Stimulated activated CD8-positive, alpha-beta memory T cell treated with anti-CD3 and anti-CD28 coated beads, Interleukin-2, amount 100 ng/mL, for 1 hour (primary cell): ENCODE measurements at places on chromosomes 2 and 18.

- DNase-seq, result no peak
Observed at GRCh38 chr2:102780467-102780866, 18.6 kb downstream of the TMEM182 start.

DNA sequence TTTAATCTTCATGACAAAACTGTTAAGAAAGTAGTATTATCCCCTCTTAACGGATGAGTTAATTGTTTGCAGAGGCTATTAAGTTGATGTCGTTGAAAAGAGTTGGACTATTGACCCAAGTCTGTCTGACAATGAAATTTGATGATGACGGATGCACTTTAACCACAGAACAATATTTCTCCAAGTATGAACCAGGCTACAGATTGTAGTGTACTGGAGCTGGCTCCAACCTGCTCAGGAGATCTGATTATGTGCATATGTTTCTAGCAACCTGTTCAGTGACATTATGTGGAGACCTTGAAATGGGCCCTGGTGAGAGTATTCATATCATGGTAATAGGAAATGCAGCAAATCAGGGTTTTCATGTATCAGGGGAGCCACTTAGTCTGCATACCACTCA is 174.1 kb downstream of the CDH7 start:
- DNase-seq, result no peak

- no peak for DNase-seq
Observed at GRCh38 chr2:127405255-127405610, 13.0 kb upstream of the PROC start.

DNA sequence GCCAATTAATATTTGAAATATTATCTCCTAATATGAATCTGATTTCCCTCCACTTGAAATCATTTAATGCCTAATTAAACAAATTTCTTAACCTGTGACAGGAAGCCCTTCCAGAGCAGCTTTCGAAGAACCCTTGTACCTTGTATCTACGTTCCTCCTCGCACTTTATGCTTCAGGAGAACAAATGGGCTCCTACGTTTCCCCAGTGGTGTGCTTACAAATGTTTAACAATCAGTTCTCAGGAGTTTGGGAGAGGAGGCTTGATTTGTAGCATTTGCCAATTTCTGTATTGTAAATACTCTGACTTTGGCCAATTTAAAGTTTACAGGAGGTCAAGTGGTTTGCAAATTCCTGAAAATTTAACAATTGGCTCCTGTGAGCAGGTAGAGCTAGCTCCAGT is 327.8 kb downstream of the THSD7B start:
- no peak for DNase-seq

DNA sequence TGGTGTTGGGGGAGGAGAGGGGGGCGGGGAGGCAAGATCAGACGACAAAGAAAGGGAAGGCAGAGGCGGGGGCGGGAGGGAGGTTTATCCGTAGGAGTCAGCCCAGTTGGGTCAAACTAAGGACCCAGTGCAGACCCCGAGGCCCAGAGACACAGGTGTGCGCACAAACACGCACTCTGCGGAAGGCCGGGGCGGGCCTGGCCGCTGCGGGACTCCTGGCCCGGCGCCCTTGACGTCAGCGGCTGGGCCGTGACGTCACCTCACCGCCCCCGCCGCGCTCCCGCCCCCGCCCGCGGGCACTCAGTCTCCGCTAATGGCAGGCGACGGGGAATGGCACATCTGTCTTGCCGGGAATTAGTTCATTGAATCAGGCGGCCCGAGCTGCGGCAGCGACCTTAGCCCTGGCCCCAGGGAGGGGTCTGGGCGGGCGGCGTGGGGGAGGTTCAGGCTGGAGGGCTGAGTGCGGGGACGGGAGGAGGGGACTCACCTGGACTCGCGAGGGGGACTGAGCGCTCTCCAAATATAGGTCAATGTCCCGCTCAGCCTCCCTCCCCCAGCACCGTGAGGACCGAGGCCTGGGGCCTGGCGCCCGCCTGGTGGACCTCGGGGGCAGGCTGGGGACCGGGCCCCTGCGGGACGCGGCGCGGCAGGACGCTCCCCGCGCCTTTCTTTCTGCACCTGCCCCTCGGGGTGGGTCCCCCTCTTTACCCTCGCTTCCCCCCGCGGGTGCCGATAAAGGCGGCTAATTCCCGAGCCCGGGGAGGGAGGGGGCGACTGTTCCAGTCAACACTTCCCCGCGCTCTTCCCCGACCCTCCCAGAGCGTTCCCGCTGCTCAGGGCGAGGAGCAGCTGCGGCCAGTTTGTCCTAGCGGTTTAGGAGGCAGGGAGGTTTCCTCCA is 15.5 kb upstream of the ECEL1 start:
- no peak for DNase-seq

DNA sequence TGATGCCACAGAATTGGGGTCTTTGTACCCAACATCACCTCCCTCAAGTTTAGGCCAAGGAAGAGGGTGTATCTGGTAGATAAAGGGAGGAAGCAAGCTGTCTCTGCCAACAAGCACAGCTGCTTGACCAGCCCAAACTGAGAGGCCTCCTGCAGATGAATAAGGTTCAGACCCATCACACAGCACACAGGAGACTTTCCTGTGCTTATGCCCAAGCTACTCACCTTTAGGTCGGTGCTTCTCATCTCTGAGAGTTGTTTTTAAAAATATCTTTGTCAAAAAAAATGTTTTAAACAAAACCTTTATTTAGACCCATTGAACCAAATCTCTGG is 24.7 kb upstream of the SP3 start:
- DNase-seq, result no peak

- DNase-seq, result no peak
Observed at GRCh38 chr2:218567797-218568189, 358 bp downstream of the USP37 start.

DNA sequence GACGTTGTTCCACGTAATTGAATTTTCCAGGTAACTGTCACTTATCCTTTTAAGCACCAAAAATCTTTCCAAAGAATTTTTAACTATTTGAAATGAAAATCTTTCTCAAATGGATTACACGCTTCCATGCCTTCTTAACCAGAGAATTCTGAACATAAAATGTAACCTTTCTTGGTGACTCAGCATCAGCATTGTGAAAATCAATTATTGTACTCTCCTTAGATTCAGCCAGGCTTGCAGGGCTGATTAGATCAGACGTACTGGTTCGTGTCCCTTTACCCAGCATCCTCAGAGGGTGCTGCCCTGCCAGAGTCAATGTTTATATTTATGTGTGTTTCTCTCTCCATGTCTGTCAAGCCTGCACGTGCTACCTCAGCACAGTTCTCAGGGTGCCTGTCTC is 623.9 kb downstream of the CNTNAP5 start:
- no peak for DNase-seq

DNA sequence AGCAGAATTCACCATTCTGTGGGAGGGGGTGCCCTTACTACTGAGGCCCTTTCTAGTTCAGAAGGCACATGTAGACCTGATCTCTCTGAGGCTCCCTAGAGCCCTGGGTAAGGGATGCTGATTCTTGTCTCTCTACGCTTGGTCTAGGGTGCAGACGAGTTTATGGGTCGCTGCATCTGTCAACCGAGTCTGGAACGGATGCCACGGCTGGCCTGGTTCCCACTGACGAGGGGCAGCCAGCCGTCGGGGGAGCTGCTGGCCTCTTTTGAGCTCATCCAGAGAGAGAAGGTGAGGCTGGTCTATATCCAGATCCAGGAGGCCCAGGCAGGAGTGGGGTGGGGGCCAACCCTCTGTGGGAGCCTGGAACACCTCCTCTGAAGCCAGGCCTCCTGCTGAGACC is 147.2 kb downstream of the DYSF start:
- no peak for DNase-seq

DNA sequence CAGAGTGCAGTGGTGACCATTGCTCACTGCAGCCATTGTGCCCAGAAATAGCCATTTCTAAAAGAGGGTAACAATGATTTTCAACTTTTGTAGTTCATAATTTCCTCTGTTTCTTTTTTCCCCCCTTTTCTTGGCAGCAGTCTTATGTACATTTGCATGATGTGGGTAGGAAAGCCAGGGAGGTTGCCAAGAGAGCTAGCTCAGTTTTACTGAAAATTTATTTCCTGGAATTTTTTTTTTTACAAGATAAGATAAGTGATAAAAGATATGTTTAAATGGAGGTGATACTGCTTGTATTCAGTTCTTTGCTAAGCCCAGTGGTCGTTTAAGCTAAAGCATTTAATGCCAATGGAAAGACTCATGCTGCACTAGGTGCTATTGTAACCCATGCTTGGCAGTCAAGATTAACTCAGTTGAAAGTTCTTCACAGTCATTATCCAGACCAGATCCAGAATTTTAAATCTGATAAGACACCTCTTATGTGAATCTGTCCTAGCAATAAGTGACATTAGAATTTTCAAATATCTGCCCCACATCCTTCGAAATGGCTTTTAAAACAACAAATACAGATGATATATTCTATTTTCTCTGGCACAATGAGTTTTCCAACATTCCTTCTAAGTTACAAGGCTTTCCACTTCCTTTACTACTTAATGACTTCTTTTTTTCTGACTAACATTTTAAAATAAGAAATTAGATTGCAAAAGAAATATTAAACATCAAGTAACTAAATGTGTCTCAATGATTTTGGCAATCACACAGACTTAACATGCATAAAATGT is 4.4 kb upstream of the ATP8B1 start:
- DNase-seq, result no peak

- DNase-seq, result no peak
Observed at GRCh38 chr2:195368249-195369217, 288.5 kb upstream of the SLC39A10 start.

GRCh38 chr2:240595381-240596079 is 9.0 kb downstream of the CAPN10 start:
- no peak for DNase-seq

DNA sequence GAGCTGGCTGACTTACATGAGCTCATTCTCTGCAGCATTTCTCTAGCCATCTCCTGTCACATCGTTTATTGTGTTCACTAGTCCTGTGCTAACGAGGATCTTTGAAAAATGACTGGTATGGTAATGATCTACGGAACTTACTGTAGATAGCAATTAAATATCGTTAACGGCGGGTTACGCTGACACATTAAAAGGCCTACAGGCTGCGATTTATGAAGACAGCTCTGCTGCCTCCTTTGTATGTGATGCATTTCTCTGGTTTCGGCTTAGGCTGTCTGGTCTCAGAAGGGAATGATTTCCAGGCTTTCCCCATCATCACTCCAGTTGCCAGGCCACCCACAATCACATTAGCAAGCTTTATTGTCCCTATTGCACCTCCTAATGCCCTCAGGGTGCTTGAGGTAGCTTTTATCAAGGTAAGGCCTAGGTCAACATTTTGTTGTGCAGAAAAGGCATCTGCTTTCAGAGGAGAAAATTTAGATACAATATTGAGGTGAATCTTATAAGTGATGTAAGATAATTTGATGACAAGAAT is 284.4 kb downstream of the SOX11 start:
- DNase-seq, result no peak

- no peak for DNase-seq
Observed at GRCh38 chr2:129909651-129910418, 69.6 kb upstream of the RAB6C start.

- DNase-seq, result no peak
Observed at GRCh38 chr2:242054406-242054805, 184.9 kb downstream of the RTP5 start.

- no peak for DNase-seq
Observed at GRCh38 chr2:5616019-5616418, 76.2 kb upstream of the SOX11 start.

DNA sequence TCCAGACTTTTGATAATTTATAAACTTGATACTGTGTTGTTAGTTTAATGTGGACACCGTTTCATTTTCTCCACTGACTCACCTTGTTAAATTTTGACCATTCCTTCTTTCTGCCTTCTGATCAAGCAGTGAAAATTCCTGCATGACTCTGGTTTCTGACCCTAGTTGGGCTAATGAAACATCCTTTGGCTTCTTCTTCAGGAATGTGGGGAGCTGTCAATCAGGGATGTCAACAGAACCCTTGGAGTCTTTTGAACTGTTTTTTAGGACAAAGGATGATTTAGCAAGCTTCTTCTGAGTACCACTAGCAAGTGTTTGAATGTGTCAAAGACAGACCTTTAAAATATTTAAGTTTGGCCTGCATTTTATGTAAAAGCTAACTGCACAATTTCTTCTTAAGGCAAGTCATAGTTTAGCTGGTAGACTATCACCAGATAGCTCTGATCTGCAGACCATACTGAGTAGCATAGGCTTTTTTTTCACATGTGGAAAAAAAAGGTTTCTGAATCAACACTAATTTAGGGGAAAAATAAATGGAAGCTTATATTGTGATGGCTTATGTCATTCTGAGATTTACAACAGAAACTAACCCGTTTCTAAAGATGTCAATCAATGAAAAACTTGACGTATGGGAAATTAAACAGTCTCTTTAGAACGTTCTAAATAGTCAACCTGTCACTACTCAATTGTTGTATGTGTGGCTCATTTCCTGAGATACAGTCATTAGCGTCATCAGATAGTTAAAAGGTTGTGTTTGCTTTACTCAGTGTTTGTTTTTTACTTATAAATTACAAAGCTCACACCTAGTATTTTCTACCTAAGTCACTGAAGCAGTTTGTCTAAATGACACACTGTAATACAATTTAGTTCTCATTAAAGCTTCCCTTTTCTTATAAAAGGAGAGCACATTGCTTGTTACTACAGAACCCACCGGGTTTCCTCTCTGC is 311.4 kb downstream of the PTPRM start:
- no peak for DNase-seq
